ENCODE measurements at places on chromosomes 4 and X. TPM values are rescaled to one million over a fixed set of nuclear protein-coding genes. Genes with fewer than 3 reads are reported as not detected.

F9 gene
- not detected for total RNA-seq

CYBB gene
- 0.53 TPM for total RNA-seq

SSX3 gene
- total RNA-seq = not detected

CLCN5 gene
- 0.87 TPM for total RNA-seq

CDX4 gene
- total RNA-seq = not detected

UGT2B11 gene
- total RNA-seq = not detected

TLR10 gene
- total RNA-seq = 0.22 TPM

UGT2B15 gene
- total RNA-seq = not detected

CWH43 gene
- total RNA-seq = not detected

CXCL6 gene
- not detected for total RNA-seq

CRLF2 gene
- not detected for total RNA-seq

GRCh38 chrX:23752740-23753415 lies 9.8 kb upstream of the ACOT9 start:
- DNase-seq = no peak

- no peak for DNase-seq
Observed at GRCh38 chr4:21742326-21742725, 206.2 kb downstream of the KCNIP4 start.

DNA sequence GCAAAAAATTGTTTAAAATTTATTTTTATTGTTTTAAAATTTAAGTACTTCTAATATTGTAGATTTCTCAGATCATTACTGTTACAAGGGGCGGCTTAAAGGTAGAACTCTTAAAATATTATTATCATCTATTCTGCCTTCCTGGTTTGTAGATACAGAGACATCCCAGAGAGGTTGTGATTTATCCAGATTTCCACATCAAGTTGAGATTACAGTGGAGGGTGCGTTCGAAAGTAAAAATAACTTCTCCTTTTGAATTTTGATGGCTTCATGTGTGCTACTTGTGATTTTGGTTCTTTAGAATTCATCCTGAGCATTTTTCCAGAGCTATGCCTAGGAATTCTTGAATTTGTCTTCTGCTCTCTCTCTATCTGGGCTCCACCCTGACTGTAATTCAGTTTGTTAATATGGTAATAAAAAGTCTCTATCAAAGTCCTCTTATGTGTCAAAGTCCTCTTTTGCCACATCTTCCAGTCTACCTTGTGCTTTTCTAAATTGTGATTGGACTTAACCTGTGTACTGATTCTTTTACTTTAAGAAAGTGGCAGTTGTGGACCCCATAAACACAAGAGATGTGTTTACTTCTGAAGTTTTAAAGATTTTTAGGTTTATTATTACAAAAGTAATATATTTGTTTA lies 37.2 kb downstream of the CLCN3 start:
- no peak for DNase-seq

GRCh38 chrX:12330841-12331240 lies 192.6 kb downstream of the FRMPD4 start:
- DNase-seq = no peak

DNA sequence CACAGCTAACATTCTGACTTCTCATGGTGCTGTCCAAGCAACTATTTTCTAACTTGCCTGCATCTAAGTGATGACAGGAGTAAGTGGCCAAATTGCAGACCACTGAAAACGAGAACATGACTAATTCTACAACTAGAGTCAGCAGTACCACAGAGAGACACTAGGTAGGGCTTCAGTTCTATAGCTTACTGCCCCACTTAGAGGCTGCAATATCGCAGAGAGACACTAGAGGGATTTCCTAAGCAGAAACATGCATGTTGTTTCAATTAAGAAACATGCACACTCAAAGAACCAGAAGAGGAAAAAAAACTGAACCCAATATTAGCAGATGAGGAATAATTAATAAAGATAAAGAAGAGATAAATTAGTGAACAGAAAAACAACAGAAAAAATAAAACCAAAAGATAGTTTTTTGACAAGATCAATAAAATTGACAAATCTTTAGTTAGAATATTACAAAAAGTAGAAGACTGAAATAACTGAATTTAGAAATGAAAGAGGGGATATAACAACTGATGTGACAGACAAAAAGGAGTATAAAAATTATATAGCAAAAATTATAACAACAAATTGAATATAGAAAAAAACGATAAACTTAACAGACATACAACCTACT lies 100.8 kb downstream of the SPIN4 start:
- DNase-seq = peak; percentile 26

DNA sequence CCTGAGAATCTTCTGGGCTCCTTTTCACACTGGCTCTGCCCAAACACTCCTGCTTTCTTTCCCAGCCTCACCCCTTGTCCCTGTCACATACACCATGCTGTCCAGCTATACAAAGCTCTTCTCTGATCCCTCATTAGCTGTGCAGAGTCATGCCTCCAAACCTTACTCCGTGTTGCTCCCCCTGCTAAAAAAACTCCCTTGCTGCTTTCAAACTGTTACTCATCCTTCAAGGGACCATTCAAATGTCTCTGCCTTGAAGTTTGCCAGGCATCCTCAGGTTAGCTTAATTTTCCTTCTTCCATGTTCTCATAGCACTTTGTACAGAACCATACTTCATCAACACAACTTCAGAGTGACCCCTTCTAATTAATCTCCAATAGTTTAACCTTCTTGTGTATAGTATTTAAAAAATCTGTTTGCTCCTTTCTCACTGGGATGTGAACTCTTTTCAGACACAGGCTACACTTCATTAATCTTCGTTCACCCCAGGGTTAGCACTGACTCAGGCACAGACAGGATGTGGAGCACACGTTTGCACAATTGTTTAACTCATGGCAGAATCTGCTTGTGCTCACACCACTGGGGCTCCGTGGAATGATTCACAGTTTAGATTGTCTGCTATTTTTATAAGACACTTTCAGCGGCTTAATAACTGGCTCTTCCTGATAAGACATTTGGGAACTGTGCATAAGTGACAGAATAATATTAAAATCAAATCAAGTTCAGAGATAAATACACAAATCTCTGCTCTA lies 21.4 kb upstream of the SEL1L3 start:
- no peak for DNase-seq

- no peak for DNase-seq
Observed at GRCh38 chrX:84064164-84064563, 123.8 kb downstream of the RPS6KA6 start.

GRCh38 chr4:112150920-112151319 lies 5.7 kb downstream of the FAM241A start:
- no peak for DNase-seq

DNA sequence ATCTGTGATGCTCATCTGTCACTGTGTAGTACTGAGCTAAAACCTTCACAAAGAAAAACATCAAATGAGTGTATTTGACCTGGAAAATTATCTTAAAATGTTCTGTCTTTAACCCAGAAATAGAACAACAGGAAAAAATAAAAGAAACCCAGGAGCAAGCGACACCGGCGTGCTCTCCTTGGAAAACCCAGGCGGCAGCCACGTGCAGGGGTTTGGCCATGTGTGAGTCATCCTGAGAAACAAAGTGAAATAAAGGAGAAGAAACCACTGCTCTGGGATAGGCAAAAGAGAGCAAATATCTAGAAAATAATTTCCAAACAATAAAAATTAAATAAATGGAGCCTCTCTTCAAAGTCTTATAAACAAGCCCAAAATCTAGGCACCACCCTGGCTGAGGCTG lies 20.0 kb upstream of the TMEM128 start:
- DNase-seq = no peak

DNA sequence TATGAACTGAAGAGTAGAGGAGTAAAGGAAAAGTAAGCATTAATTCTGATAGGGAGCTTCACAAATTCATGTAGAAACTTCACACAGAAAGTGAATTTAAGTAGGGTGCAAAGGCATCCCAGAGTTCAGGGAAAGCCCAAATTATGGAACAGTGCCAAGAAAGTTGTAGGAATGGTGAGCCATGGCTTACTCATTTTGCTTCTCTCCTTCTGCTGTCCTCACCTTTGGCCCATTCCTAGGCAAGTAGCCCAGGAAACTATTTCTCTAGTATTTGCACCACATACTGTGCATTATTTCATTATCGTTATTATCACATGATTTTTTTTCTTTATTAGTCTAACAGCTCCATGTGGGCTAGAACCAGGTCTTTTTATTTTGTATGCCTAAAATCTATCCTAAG lies 34.9 kb upstream of the IL1RAPL1 start:
- no peak for DNase-seq

- DNase-seq = peak; percentile 22
Observed at GRCh38 chr4:38034986-38035882, 75.0 kb downstream of the PTTG2 start.

GRCh38 chr4:94722748-94723147 lies 35.0 kb upstream of the BMPR1B start:
- no peak for DNase-seq

DNA sequence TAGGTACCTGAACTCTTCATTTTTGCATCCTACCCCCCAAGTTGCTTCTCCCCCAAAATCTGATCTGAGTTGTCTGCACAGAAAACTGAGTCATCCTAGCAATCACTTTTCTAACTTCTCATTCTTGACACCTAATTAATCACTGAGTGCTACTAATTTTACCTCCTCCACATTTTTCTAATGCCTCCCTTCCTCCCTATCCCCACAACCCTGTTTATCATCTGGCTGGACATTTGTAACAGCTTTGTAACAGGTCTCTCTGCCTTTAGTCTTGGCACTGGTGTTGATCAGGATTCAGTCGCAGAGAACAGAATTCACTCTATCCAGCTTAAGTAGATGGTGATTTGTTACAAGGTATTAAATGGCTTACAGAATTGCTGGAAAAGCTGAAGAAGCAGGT lies 303.9 kb upstream of the GATB start:
- no peak for DNase-seq

DNA sequence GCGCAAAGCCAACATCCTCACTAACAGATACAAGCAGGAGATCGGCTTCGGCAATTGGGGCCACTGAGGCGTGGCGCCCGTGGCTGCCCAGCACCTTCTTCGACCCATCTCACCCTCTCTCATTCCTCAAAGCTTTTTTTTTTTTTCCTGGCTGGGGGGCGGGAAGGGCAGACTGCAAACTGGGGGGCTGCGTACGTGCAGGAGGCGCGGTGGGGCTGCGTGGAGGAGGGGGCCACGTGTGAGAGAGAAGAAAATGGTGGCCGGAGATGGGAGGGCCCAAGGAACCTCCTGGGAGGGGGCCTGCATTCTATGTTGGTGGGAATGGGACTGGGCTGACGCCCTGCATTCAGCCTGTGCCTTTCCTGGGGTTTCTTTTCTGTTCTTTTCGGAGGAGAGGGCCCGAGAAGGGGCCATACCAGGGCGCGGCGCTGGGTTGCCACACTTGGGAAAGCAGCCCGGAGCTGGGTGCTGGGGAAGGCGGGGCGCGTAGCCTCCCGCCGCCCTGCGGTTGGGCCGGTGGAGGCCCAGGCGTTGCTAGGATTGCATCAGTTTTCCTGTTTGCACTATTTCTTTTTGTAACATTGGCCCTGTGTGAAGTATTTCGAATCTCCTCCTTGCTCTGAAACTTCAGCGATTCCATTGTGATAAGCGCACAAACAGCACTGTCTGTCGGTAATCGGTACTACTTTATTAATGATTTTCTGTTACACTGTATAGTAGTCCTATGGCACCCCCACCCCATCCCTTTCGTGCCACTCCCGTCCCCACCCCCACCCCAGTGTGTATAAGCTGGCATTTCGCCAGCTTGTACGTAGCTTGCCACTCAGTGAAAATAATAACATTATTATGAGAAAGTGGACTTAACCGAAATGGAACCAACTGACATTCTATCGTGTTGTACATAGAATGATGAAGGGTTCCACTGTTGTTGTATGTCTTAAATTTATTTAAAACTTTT lies 4.5 kb downstream of the MID1IP1 start:
- peak; percentile 63 for DNase-seq

- no peak for DNase-seq
Observed at GRCh38 chr4:74037076-74037955, 1.2 kb downstream of the CXCL3 start.

- DNase-seq = peak; percentile 71
Observed at GRCh38 chrX:70196961-70197720, 19.9 kb downstream of the DGAT2L6 start.

DNA sequence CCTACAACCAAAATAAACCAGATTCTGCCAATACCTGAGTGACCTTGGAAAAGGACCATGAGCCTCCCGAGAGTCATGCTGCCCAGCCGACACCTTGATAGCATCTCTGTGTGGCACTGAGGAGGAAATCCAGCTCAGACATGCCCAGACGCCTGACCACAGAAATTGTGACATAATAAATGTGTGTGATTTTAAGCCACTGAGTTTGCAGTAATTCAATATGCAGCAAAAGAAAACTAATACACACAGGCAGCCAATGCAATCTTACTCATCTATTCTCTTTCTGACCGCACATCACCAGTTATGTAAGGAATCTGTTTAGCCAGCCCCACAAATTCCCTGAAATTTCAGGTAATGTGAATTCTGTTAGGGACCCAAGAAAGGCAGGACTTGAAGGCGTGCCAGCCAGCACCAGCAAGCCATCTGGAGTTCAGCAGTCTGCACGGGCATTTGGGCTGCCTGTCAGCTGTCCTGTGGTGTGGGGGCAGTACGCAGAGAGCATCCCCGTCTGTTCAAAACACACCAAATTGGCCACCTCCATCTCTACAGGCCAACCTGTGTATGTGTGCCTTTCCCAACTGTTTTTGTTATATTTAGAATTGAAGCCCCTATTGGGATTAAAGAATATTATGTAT lies 176.4 kb downstream of the NLGN4X start:
- no peak for DNase-seq

DNA sequence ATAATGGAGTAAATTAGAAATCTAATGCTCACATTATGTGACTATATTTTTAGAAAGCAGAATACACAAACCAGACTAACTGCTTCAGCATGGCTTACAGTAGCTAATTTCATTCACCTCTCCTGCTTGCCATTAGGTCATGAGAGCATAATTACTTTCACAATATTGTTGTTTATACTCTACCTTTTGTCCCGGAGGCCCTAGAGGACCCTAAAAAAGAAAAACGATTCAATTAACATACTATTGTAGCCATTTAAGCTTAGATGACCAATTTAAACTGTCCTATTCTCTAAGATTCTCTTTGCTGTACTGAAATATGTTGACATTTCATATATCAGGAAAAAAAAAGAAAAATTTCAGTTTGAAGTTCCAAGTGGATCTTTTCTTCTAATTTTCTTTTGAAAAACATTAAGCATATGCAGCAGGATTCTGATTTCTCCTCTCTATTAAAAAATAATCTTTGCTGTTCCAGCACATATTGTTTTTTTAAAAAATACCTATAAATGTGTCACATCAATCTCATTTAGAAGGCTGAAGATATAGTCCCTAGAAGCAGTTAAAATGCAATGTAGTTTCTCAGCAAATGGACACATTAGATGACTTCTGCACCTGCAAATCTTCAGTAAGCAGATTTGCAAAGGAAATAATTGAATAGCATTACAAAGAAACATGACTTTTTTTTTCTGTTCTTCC lies 157.7 kb upstream of the ETNPPL start:
- DNase-seq = no peak

GRCh38 chr4:112057470-112057869 lies 87.8 kb upstream of the FAM241A start:
- DNase-seq = no peak

GRCh38 chrX:18174971-18175370 lies 45.7 kb downstream of the BEND2 start:
- no peak for DNase-seq

- DNase-seq = no peak
Observed at GRCh38 chr4:23455456-23456158, 434.2 kb downstream of the PPARGC1A start.

GRCh38 chrX:52346174-52347165 lies 22.4 kb upstream of the XAGE2 start:
- no peak for DNase-seq

Data from CD8-positive, alpha-beta T cell (primary cell).